ENCODE measurements at places on chromosomes 3 and 15.

- peak; percentile 58 for DNase-seq
Measured at GRCh38 chr3:33717616-33717865, 513 bp downstream of the CLASP2 start.

GRCh38 chr3:124886168-124887056, 753 bp downstream of the ITGB5 start:
- peak; percentile 37 for DNase-seq

DNA sequence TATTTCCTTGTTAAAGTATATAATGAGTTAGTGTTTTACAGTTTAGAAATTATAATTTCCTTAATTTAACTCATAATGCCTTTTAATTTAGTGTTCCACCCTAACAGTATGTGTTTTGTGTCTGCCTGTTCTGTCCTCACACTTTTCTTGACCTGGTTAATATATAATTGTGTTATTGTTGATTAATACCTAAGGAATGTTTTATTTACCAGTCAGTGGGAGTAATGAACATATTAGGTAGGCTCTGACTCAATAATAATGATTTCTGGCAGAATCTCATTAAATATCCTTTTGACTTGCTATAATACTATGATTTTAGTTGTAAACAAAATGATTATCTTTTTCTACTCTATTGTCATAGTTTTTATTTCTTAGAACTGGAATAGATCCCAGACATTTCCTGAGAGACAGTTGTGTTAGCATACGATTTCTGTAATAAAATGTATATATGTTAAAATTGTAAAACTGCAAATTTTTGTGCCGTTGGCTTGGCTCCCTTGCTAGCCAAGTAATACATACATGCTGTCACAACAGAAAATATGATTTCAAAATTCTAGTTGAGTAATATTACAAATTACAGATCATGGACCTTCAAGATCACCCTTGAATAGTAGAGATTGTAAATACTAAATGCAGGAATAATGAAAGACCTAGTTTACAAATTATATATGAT, 51.9 kb downstream of the RASA2 start:
- DNase-seq: no peak

DNA sequence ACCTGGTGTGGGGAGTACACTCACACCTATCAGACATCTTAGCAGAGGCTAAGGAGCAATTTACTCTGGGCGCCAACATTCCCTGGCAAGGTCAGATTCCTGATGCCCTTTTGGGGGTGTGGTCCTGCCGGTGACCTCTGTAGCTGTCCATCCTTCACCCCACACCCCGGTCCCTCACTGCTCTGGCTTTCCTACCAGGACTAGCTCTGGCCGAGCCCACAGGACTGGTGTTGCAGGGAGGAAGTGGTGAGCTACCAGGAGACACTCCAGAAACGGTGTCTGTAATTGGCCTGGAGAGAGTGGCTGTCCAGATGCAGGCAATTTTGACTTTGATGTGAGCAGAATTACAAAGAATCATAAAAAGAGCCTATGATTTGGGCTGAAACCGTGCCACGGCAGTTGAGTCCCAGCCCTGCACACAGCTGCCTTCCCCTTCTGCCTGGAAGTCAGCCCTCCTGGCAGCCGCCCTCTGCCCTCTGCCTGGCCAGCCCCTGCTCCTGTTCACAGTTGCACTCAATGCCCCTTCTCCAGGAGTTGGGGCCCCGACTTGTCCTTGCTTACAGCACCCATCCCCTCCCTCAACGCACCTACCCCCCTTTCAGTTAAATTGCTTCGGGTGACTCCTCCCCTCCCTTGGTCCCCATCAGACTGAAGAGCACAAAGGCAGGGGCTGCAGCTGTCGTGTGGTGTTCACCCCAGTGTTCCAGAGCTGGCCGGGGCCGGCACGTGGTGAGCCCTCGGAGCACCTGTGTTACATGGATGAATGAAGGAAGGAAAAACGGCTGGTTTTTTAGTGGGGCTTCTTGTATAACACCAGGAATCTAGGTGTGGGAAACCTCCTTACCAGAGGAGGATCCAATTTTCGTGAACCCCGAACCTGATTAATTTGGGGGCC, 80.2 kb upstream of the TPM1 start:
- no peak for DNase-seq
